ENCODE measurements at places on chromosomes 1 and 21.
A peak's percentile ranks its signal among the peaks of the same experiment; 100 is the strongest.

- no peak for DNase-seq
These were observed 108.7 kb downstream of the TSEN15 start for GRCh38 chr1:184160236-184160635.

DNA sequence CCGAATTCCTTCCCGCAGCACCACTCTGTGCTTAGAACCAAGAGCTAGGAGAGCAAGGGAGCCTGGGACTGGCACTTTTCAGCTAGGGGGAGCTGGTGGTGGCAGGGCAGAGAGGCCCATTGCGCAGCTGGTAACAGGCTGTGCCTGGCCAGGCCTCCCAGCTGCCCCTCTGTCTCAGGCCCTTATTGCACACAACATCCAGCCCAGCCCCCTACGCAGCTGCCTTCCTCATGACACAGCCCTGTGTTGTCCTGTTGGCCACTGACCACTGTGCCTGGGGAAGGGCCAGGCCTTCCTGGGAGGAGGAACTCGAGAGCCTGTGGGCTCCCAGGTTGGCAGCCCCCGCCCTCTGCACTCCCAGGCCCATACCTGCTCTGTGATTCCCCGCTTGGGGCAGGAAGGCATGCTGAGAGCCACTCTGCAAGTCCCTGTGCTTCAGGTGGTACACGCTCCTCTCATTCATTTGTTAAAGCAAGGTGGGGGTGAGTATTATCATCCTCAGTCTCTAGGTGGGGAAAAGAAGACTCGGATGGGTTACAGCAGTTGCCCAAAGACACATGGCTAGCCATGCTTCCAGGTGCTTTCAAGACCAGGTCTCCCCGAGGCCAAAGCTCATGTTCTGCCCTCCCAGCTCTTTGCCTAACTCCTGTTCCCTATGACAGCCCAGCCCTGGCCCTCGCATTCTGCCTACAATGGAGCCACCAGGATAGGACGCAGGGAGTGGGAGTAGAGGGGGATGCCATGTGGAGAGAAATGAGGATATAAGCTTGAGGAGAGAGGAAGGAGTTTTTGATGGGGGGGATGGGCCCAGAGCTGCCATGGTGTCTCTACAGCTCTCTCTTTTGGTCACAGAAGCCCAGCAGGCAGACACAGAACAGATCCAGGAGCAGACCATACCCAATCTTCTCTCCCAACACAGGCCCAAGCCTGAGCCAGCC, 81.8 kb downstream of the TMEM53 start:
- DNase-seq = no peak

- DNase-seq = no peak
These were observed 3.4 kb upstream of the ECE1 start for GRCh38 chr1:21293537-21294265.

DNA sequence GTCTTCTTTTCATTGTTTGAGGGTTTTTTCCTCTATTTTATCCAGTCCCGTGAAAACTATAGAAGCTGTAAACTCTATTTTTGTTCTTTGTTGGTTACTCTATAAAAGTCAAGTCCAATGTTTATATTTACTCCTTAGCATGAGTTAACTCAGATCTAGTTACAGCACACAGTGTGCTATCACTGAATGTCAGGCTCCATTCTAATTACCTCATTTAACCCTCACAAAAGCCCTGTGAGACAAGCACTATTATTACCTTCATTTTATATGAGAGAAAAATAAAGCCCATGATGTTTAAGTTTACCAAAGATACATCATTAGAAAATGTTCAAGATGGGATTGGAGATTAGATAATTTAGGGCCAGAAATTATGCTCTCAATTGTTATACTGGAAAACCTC, 251.4 kb upstream of the SNX7 start:
- DNase-seq = no peak

GRCh38 chr1:47569681-47570470, 132.0 kb downstream of the FOXD2 start:
- DNase-seq = peak; percentile 90

DNA sequence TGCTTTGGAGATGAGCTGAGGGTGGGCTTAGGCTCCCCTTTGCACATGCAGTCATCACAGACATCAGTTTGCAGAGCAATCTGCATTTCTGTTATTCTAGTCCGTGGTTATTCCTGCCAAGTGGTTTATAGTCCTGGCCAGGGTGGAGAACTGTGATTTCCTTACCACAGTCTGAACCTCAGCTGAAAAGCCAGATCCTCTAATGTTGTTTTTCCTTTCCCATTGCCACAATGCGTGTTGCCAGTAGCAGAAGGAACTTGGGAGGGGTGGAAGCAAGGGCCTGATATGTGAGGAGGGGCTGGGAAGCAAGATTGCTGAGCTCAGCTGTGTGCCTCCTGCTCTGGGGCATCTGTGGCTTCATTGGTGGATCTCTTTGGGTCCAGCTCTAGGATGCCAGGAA, 18.0 kb upstream of the ST3GAL3 start:
- no peak for DNase-seq

GRCh38 chr1:214401666-214402065, 120.7 kb downstream of the SMYD2 start:
- no peak for DNase-seq

- DNase-seq = no peak
These were observed 233.8 kb downstream of the TTLL7 start for GRCh38 chr1:83765125-83765524.

GRCh38 chr1:1243807-1244191, 2.7 kb downstream of the C1QTNF12 start:
- DNase-seq = no peak

- DNase-seq = peak; percentile 14
These were observed 599.4 kb downstream of the LTN1 start for GRCh38 chr21:28393279-28393678.

DNA sequence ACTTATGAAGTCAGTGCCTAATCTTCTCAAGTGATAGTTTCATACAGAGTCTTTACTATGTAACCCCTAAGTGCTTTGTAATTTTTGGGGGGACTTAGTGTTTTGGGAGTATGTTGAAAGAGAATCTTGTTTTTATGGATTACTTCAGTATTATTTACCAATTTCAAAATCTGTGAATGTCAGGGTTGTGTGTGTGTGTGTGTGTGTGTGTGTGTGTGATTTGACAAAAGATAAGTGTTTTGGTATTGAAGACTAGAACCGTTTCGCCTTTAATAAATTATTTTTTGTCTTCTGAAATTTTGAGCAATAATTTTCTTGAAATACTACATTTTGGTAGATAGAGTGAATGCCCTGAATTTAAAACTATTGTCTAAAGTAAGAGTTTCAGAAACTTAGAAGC, 5.8 kb downstream of the MAGI3 start:
- DNase-seq = no peak

DNA sequence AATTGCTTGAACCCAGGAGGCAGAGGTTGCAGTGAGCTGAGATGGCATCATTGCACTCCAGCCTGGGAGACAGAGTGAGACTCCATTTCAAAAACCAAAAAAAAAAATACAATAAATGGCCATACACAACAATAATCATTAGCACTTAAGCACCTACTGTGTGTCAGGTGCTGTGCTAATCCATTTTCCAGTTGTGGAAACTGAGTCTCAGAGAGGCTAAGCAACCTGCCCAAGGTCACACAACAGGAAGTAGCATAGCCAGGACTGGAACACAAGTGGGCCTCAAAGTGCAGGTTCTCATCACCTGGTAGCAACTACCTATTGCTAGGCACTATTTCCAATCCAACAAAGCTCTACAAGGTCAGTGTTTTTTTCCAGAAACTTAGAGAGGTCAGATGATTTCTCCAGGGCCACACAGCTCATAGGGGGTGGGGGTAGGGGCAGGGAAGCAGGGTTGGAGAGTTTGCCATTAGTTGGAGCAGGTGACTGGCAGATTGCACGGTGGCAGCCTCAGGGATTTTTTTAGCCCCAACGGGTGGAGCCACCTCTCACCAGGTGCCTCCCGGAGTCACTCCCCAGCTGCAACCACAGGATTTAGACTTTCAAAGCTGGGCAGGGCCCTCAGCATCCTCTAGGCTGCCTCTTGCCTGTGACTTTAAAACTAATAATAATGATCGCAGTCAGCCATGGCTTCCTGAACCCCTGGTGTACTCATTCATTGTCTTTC, 52.5 kb upstream of the ID3 start:
- no peak for DNase-seq

- no peak for DNase-seq
These were observed 236.2 kb downstream of the NFIA start for GRCh38 chr1:61318319-61319125.

- no peak for DNase-seq
These were observed 60.3 kb downstream of the KIF26B start for GRCh38 chr1:245215071-245215470.

All from LoVo (cell line).